Activated CD4-positive, alpha-beta T cell treated with anti-CD3 and anti-CD28 coated beads for 36 hours (primary cell): ENCODE measurements at places on chromosomes 16 and 17. TPM values are rescaled to one million over a fixed set of nuclear protein-coding genes. Genes with fewer than 3 reads are reported as not detected.

The CDH13 gene
- total RNA-seq = not detected

- H3K27ac ChIP-seq = no peak overlapping the region
- H3K4me3 ChIP-seq = no peak overlapping the region
- H3K4me1 ChIP-seq = no peaks in the 10 kb centered on the region
These were observed 3.1 kb upstream of the KRTAP3-2 start for GRCh38 chr17:41002814-41003213.

GRCh38 chr17:19610879-19611278, 37.7 kb upstream of the ALDH3A2 start:
- no peak overlapping the region for H3K4me3 ChIP-seq
- DNase-seq = no peak
- no peaks in the 10 kb centered on the region for H3K4me1 ChIP-seq
- H3K36me3 ChIP-seq = no peaks in the 10 kb centered on the region
- H3K27ac ChIP-seq = no peak overlapping the region

GRCh38 chr16:74461826-74462225, 40.5 kb upstream of the CLEC18B start:
- H3K27me3 ChIP-seq = no peaks in the 10 kb centered on the region
- no peak overlapping the region for H3K27ac ChIP-seq
- no peak for DNase-seq
- no peak overlapping the region for H3K4me3 ChIP-seq
- H3K36me3 ChIP-seq = peaks cover 58% of the 10 kb centered on the region
